ENCODE measurements at places on chromosomes 12 and 14.

DNA sequence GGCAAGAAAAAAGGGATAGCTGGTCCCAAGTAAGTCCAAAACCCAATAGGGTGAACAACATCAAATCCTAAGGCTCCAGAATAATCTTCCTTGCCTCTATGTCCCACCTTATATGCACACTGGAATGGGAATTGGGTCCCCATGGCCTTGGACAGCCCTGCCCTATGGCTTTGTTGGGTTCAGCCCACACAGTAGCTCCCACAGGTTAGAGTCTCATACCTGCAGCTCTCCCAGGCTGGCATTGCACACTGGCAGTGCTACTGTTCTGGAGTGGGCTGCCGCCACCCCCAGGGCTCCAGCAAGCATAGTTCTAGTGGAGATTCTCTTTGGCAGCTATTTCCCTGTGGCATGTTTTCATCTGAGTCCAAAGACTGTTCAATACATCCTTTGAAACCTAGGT is 352.4 kb upstream of the CLEC14A start:
- no peak for DNase-seq

DNA sequence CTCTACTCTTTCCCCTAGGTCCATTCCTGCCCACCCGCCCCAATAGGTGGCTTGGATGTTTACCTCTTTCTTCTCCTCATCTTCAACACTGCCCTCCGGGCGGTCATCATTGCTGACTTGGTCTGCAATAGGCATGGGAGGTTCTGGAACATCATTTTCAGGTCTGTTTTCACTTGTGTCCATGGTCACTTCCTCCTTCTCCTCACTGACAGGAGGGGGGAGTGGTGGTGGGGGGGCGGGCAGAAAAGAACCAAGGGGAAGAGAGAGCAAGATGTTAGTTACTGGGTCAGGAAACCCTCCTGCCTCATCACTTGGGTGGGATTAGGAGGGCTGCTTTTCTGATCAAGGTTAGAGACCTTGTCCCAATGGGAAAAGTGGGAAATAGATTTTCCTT is 12.1 kb upstream of the CDH24 start:
- DNase-seq = no peak

GRCh38 chr12:132603240-132604150 is 6.9 kb downstream of the LRCOL1 start:
- no peak for DNase-seq

GRCh38 chr12:77349689-77350370 is 284.5 kb upstream of the E2F7 start:
- no peak for DNase-seq

DNA sequence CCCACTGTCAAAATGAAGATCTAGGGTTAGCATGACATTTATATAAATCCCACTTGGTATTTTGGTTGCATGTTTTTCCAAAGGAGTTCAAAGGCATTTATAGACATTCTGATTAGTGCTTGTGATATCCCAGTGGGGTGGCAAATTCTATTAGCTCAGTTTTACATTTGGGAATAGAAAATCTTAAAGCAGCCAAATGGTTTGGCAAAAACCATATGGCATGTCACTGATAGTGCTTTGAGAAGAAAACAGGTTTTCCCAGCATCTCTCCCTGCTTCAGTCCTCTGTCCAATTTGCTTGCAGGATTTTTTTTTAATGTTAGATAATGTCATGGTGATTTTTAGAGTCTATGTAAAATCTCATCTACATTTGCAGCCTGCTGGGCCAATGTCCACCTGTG is 225.1 kb upstream of the DIO3 start:
- DNase-seq = no peak

- peak; percentile 70 for DNase-seq
Measured at GRCh38 chr12:53219292-53219955, 12.4 kb upstream of the ITGB7 start.

- no peak for DNase-seq
Measured at GRCh38 chr12:68446901-68447796, 115.0 kb upstream of the MDM1 start.

DNA sequence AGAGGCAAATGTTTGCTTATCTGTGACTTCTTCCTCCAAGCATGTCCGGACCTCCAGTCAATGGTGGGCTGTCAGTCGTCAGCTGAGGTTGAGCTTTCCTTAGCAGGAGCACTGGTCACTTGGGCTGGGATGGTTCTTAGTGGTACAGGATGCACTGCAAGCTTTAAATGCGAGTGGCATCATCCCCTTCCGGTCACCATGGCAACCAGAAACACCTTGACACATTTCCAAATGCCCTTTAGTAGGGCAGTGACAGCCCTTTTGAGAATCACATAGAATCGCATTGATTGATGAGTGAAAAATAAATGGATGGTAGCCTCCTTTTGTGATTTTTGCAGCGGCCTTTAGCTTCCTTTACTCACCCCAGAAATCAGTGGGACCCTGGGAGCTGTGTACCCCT is 24.1 kb downstream of the NTF3 start:
- no peak for DNase-seq

Data from stimulated activated CD8-positive, alpha-beta memory T cell treated with anti-CD3 and anti-CD28 coated beads, Interleukin-4, amount 100 ng/mL, for 24 hours (primary cell).